Stimulated activated CD8-positive, alpha-beta memory T cell treated with anti-CD3 and anti-CD28 coated beads, Interleukin-12 subunit alpha, Interleukin-12 subunit beta, amount 100 ng/mL, for 1 hour (primary cell): ENCODE measurements at places on chromosomes 2 and 18.

DNA sequence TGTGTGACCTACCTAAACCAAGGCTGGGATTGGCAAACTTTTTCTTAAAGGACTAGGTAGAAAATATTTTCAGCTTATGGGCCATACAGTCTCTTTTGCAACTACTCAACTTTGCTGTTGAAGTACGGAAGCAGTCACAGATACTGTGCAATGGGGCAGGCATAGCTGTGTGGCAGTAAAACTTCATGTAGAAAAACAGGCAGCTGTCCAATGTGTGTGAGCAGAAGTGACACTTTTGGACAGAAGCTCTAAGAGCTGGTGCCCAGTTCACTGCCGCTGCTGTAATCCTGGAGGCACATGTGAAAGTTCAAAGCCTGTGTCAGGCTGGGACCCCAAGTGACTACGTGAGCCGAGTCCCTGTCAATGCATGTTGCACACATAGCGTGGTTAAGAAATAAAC lies 46.7 kb downstream of the MAPK4 start:
- no peak for DNase-seq

GRCh38 chr2:194205568-194206227 lies 1451.3 kb upstream of the SLC39A10 start:
- no peak for DNase-seq

DNA sequence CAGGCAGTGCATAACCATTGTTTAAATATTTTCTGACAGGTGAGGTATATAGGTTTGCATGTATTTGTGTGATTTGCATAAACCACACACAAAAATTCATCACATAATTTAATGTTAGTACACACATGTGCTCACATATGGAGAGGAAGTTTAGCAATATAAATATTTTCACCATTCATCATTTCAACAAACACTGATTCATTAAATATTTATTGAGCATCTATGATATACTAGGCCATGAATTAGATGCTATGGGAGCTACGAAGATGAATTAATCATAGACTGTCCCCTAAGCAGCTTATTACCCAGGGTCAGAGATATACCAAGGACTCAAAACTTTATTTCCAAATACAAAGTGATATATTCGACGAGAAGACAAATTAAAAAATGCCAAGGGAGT lies 311.6 kb upstream of the PIK3C3 start:
- DNase-seq = no peak

- DNase-seq = no peak
Observed at GRCh38 chr18:42174909-42175308, 219.9 kb downstream of the PIK3C3 start.

DNA sequence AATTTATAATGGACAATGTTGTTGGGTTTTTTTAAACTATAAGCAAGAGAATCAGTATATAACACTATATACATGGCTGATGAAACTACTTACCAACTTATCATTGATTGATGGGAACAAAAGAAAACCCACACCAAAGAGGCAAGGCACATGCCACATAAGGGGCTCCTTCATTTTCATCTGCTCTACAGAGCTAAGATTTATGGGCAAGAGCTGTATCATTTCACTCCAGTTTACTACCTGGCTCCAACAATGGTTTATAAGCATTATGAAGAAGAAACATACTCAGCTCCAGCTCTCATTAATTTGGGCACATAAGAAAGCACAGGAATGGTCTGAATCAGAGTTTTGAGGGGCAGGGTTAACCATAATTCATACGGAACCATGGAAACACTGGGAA lies 283.3 kb downstream of the AGPS start:
- DNase-seq = no peak

GRCh38 chr2:237823544-237823943 lies 25.0 kb downstream of the RBM44 start:
- no peak for DNase-seq

DNA sequence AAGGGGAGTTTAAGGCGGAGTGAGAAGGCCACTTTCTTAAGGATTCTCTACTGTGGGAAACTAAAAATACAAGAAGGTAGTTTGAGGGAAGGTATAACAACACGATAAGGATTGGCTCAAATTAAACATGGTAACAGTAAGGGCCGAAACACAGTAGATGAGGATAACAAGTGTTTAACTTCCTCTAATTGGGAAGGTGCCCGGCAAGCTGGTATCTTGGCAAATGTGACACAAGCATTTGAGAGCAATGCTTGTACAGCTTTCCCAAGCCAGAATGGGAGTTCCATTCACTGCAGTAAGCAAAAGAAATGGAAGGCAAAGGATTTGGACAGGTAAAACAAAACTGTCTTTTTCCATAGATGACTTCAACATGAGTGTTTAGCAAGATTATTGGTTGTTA lies 19.8 kb downstream of the USP40 start:
- DNase-seq = no peak

DNA sequence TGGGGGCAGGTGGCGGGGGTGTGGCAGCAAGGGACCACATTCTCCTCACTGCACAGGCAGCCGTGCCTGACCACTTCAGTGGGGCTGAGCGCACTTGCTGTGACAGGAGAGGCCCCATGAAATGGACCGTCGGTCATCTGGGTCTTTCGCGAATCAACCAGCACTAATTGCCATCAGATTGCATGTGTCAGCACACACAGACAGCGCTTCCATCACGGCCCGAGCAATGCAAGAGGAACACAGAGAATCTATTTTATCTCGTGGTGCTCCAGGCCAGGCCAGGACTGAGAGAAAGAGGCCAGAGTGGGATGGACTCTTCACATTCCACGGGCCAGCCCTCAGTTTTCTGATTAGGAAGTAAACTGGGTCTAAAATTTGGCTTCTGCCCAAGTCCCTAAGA lies 87.0 kb downstream of the EIPR1 start:
- DNase-seq = no peak
